ENCODE measurements at places on chromosomes 4 and X.

- DNase-seq, result no peak
Measured at GRCh38 chrX:2610246-2611170, 80.6 kb upstream of the CD99 start.

GRCh38 chr4:42710329-42710728 lies 53.4 kb upstream of the ATP8A1 start:
- no peak for DNase-seq

DNA sequence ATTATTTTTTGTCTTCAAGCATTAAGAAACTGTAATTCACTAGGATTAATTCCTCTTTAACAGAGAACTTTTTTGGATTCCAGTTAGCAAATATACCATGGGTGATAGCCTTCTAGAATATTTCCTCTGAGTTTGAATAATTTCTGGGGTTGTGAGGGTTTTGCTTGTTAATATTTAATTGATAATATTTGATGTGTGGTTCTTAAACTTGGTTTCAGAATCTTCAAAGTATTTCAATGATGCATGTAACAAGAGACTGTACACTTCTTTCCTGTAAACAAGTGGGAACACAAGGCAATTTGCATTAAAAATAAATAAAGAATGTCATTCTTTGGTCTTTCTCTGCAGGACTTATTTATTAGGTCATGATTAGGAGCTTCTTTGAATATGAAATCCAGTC lies 9.5 kb upstream of the C4orf51 start:
- DNase-seq, result no peak

DNA sequence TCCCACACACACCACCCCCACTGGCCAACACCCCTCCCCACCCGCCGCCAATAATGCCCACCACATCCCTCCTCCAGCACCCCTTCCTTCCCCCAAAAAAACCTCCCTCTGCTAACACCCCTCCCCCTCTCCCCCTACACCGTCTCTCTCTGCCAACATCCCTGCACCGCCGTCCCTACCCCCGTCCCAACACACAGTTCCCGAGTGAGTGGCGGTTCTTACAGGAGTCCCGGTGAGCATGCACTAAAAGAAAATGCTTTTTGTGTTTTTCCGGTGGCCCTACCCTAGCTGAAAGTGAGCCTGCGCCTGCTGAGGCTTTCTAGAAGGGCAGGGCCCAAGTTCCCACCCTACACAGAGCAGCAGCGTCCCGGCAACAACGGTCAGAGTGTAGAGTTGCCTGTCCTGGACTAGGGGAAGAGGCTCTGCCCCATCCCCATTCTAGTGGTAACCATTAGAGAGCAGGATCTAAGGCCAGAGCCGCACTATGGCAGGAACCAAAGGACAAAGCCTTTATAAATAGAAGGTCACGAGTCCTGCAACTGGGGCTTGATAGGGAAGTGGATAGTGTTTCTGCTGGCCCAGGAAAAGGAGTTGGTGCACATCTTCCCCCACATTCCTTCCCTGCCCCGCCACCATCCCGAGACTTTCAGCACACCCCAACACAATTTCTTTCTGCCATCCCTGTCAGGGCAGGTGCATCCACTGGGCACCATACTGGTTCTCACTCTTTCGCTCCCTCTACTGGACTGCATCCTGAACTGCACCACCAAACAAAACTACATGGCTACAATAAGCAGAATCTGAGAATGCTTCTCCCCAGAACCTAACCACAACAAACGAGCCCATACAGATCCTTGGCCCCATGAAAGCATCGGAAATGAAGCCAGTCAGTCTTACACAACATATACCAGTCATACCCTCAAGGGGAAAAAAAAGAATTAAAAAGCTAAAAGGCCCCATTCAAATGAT lies 78.1 kb upstream of the PAGE3 start:
- DNase-seq, result peak; percentile 21

GRCh38 chrX:114619874-114620273 lies 36.0 kb downstream of the HTR2C start:
- no peak for DNase-seq

DNA sequence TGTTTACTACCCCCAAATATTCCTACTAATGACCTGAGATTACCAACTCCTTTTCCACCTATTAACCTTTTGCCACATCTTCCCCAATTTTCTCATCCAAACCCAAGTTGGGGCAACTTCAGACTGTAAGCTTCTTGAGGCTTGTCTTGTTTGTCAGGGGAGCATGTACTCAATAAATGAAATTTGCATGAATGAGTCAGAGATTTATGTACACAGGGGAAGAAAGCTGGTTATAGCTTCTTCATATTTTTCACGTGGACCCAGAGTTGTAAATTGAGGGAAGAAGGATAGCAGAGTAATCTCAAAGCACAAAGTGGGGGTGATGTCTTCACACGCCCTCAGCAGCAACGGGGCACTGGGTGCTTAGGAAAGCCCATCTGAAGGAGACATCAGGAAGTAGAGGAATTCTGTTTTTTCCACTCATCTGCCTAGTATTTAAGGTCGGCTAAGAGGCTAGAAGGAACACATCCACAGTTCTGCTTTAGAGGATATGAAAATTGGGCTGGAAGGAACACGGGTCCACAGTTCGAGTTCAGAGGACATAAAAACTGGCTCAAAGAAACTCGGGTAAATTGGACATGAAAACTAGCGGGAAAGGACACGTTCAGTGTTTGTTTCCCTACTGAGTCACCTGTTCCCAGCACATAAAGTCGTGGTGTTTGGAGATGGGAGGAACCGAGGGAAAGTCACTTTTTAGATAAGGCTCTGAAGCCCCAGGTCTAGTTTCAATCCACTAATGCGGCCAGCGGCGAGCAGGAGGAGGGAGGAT lies 696 bp upstream of the CA5B start:
- no peak for DNase-seq

DNA sequence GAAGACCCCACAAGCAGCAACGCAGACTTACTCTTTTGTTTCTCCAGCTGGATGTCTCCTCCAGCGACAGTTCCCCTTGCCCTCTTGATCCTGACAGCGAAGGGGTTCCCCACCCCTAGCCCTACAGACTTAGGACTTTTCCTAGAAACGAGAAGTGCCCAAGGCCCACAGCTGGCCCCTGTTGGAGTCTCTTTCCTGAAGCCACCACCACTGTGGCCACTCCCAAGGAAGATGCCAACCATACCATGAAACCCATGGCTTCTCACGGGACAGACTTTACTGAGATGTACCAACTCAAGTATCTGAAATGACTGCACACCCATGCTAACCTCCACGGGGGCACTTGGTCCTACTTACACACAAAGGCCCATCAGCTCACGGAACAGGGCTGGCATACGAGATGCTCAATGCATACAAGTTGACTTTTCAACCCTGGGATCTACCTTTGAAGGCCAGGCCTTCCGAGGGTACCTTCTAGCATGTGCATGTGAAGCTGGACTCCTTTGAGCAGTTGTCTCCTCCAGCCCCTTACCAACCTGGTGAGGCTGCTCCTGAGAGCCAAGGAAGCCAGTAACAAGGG lies 924 bp upstream of the IRAK1 start:
- DNase-seq, result no peak

Measured in NCI-H1092 (cell line).